ENCODE measurements at places on chromosomes 1 and 21. TPM values are rescaled to one million over a fixed set of nuclear protein-coding genes. Genes with fewer than 3 reads are reported as not detected.

ZMPSTE24 gene
- 31.7 TPM for total RNA-seq

LAD1 gene
- 15.6 TPM for total RNA-seq

CCDC185 gene
- not detected for total RNA-seq

AGMAT gene
- total RNA-seq = 5.5 TPM

EPHA10 gene
- total RNA-seq = 1.3 TPM

RNF2 gene
- 47.8 TPM for total RNA-seq

FCRL2 gene
- total RNA-seq = not detected

CELSR2 gene
- total RNA-seq = 26.8 TPM

CRNN gene
- total RNA-seq = not detected

GRCh38 chr1:224168859-224169380, 14.1 kb upstream of the DEGS1 start:
- H3K36me3 ChIP-seq = peaks cover 6% of the 10 kb centered on the region
- peak overlapping the region; percentile 2 for H3K27ac ChIP-seq
- no peak overlapping the region for H3K4me3 ChIP-seq
- H3K27me3 ChIP-seq = no peaks in the 10 kb centered on the region
- peaks cover 30% of the 10 kb centered on the region for H3K4me1 ChIP-seq
- DNase-seq = no peak

DNA sequence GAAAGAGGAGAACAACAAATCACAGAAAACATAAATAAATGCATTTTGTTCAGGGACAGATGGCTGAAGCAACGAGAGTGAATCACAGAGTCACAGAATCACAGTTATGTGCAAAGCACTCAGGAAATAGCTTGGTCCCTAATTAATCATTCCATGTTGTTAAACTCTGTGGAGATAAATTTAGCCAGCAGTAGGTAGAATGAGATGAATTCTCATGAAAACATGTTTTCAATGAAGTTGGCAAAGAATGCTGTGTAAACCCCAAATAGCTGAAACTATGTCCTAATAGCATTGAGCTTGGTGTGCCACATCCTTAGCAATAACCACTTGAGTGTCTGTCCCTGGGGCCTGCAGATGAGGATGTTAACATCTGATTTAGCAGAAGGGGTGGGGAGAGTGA, 20.4 kb downstream of the LEPR start:
- H3K4me1 ChIP-seq = peaks cover 42% of the 10 kb centered on the region
- no peak overlapping the region for H3K4me3 ChIP-seq
- no peak overlapping the region for H3K27ac ChIP-seq
- H3K36me3 ChIP-seq = peaks cover 17% of the 10 kb centered on the region
- no peaks in the 10 kb centered on the region for H3K27me3 ChIP-seq

- H3K36me3 ChIP-seq = peaks cover 21% of the 10 kb centered on the region
- H3K4me3 ChIP-seq = no peak overlapping the region
- no peak for DNase-seq
- no peaks in the 10 kb centered on the region for H3K4me1 ChIP-seq
- no peaks in the 10 kb centered on the region for H3K27me3 ChIP-seq
These were observed 202.7 kb downstream of the BACH1 start for GRCh38 chr21:29501451-29501850.

DNA sequence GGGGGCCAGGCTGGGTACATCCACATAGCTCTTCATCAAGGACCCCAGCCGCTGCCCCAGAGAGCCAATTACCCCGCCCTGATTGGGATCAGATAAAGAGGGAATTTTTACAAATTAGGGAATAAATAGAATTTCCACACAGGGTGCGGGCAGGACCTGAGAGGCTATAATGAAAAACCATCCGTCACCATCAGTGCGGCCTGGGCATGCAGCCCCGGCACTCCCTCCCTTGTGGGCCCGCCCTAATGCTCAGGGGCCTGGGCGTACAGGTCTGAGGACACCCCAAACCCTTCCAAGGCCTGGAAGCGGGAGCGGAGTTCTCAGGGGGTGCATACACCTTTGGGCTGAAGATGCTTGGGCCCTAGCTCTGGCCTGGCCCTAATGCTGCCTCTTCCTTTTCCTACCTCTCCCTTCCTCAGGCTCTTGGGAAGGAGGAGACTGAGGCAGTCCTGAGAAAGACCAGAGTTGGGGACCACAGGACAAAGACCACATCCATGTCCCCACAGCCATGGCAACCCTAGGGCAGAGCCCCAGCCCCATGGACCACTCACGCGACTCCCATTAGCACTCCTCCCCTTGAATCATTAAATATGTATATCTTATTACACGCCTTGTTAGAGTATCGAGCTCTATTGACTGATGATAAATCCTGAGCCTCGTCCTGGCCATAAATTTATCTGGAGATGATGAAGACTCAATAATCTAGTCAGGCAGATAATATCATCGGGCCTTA, 16.3 kb downstream of the DMAP1 start:
- peaks cover 47% of the 10 kb centered on the region for H3K36me3 ChIP-seq
- no peak overlapping the region for H3K27ac ChIP-seq
- H3K27me3 ChIP-seq = peaks cover 14% of the 10 kb centered on the region
- no peak for DNase-seq
- no peak overlapping the region for H3K4me3 ChIP-seq
- no peaks in the 10 kb centered on the region for H3K4me1 ChIP-seq

DNA sequence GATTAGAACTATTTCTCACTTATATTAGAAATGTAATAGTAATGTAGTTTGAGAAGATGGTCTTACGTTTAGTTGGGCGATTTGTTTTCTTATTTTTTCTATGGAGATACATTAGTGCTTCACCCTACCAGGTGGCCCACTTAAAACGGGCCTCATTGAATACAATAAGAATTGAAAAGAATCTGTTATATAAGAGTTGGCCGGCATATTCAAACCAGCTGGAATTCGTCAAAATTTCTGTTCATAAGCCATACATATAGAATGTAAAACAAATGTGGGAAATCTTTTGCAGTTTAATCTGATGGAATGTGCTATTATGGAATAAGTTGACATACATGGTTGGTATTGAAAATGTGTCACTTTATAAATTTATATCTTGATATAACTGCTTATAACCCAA, 96.4 kb upstream of the C1orf105 start:
- H3K4me1 ChIP-seq = no peaks in the 10 kb centered on the region
- no peak overlapping the region for H3K27ac ChIP-seq
- H3K36me3 ChIP-seq = no peaks in the 10 kb centered on the region
- H3K27me3 ChIP-seq = no peaks in the 10 kb centered on the region
- H3K4me3 ChIP-seq = no peak overlapping the region

- no peak overlapping the region for H3K27ac ChIP-seq
- no peak overlapping the region for H3K4me3 ChIP-seq
- peaks cover 8% of the 10 kb centered on the region for H3K4me1 ChIP-seq
- no peaks in the 10 kb centered on the region for H3K36me3 ChIP-seq
These were observed 319.0 kb upstream of the SNX7 start for GRCh38 chr1:98342566-98342965.

DNA sequence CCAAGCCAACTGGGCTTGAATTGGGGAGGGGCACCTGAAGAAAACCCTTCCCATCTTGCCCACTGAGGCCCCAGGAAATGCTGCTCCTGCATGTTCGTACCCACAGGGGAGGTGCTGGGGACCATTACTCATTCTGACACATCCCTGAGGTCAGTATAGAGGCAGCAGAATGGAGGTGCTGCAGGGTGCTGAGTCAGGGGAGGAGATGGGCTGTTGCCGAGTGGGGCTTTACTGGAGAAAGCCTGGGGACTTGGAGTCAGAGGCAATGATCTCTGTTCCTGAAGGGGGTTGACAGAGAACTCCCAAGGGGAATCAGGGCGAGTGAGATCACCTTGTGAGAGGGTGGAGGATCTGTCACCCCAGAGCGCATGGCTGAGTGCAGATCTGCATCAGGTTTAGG, 40.2 kb upstream of the KCNA10 start:
- peaks cover 8% of the 10 kb centered on the region for H3K4me1 ChIP-seq
- H3K27ac ChIP-seq = no peak overlapping the region
- no peak for DNase-seq
- no peaks in the 10 kb centered on the region for H3K36me3 ChIP-seq

DNA sequence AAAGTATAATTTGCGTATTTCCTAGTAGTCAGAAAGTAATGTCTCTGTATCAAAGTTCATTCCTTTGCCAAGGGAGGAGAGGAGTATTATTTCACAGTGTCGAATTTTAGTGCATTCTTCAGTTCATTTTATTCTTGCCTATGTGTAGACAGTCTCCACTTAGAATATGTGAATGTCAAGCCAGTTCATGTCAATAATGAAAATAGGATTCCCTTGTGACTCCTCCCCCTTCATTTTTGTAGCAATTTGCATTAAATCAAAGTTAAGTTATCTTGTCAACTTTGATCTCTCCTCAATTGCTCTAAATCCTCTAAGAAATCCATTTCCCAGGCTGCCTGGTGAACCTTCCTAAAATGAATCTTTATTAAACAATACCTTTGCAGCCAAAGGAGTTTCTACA, 179.1 kb downstream of the SLC44A5 start:
- H3K4me3 ChIP-seq = no peak overlapping the region
- no peak for DNase-seq
- no peaks in the 10 kb centered on the region for H3K36me3 ChIP-seq
- no peak overlapping the region for H3K27ac ChIP-seq

DNA sequence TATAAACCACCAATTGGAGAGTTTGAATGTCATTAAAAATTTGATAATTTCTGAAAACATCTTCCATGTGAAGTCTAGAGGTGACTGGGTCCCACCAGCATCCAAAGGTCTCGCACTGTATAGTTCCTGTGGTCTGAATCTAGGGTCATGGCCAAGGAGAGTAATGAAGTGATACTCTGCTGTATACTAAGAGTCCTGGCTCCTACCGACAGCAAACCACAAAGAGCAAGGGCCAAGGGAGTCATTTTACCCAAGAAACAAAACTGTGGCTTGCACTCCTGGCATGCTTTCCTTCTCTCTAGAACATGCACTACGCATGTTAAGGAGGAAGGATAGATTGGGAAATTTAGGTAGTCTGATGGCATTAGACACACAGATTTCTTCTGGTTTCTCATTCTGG, 115.6 kb downstream of the BRINP2 start:
- no peaks in the 10 kb centered on the region for H3K36me3 ChIP-seq
- H3K4me1 ChIP-seq = peaks cover 3% of the 10 kb centered on the region
- H3K4me3 ChIP-seq = no peak overlapping the region
- H3K27me3 ChIP-seq = no peaks in the 10 kb centered on the region

DNA sequence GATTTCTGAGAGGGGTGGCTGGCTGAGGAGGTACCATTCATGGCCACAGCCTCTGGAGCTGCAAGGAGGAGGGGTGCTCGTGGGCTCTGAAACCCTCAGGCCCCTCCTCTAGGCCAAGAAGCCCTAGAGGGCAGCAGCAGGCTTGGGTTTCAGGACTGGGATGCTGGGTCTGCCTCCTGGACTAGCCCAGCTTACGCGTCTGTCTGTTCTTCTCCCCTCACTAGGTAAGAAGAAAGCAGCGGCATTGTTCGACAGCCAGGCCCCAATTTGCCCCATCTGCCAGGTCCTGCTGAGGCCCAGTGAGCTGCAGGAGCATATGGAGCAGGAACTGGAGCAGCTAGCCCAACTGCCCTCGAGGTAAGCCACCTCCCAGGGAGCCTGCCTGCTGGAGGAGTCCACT, 60.3 kb downstream of the TMEM53 start:
- no peaks in the 10 kb centered on the region for H3K36me3 ChIP-seq
- peaks cover 29% of the 10 kb centered on the region for H3K4me1 ChIP-seq
- no peak for DNase-seq
- H3K27me3 ChIP-seq = peaks cover 10% of the 10 kb centered on the region
- H3K27ac ChIP-seq = no peak overlapping the region
- no peak overlapping the region for H3K4me3 ChIP-seq

- H3K4me3 ChIP-seq = no peak overlapping the region
- H3K27ac ChIP-seq = no peak overlapping the region
- peaks cover 27% of the 10 kb centered on the region for H3K4me1 ChIP-seq
- H3K36me3 ChIP-seq = peaks cover 12% of the 10 kb centered on the region
- H3K27me3 ChIP-seq = no peaks in the 10 kb centered on the region
- DNase-seq = no peak
These were observed 76.4 kb downstream of the ACBD6 start for GRCh38 chr1:180425952-180426351.

DNA sequence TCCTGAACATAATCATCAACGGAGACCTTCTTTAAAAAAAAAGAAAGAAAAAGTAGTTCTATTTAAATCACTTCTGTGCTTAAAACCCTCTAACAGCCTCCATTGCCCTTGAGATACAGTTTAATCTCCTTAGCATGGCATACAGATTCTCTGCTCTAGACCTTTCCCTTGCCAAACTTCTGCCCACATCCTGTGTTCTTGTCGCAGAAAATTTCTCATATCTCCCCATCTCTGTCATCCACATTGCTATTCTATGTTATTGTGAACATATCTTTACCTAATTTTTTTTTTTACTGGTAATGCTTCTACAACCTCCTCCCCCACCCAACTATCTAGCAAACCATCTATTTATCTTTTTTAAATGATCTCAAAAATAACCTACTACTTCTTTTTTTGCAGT, 135.7 kb upstream of the PROX1 start:
- H3K36me3 ChIP-seq = no peaks in the 10 kb centered on the region
- DNase-seq = no peak

DNA sequence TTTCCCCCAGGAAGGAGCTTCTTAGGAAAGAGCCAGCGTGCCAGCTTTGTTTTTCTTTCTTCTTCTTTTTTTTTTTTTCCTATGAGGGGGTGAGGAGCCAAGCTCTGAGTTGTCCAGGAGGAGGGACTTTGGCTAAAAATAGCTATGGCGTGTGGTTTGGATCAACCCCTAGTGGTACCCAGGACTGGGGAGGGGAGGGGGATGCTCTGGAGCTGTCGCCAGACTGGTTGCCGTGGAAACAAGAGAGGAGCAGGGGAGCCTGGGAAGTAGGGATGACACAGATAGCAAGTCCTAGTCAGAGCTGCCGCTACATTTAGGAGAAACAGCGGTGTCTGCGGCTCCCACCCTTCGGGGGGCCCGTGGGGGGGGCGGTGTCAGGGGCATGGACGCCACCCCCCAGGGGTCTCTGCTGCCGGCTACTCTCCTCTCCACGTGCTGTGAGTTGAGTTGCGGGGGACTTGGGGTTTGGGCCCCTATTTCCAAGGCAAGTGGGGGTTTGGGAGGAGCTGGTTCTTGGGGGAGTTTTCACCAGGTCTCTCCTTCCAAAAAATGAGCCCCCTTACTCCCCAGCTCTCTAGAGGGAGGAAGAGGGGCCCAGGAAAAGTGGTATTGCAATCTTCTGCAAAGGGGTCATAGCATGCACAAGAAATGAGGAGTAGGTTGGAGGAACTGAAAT, at the start of gene KCNJ9:
TSS of gene KCNJ9 (plus strand) at position 278 of the 676 bp plus-strand sequence. CDS start 2,493 bp downstream, outside the sequence.
- DNase-seq = no peak
- no peaks in the 10 kb centered on the region for H3K36me3 ChIP-seq
- peaks cover 16% of the 10 kb centered on the region for H3K4me1 ChIP-seq
- peaks cover 84% of the 10 kb centered on the region for H3K27me3 ChIP-seq
- H3K4me3 ChIP-seq = no peak within 1 kb of the TSS

- no peaks in the 10 kb centered on the region for H3K36me3 ChIP-seq
- no peak overlapping the region for H3K4me3 ChIP-seq
- peak; percentile 22 for DNase-seq
- H3K4me1 ChIP-seq = peaks cover 25% of the 10 kb centered on the region
- peak overlapping the region; percentile 79 for H3K27ac ChIP-seq
These were observed 651.0 kb downstream of the SMYD3 start for GRCh38 chr1:245855846-245856730.

All from WTC11 (cell line).